AML-193 (cell line): ENCODE measurements at places on chromosomes 13 and 19.

- DNase-seq = no peak
These were observed 26.1 kb upstream of the TIMM44 start for GRCh38 chr19:7969555-7969939.

- DNase-seq = no peak
These were observed 14.8 kb downstream of the TBC1D4 start for GRCh38 chr13:75467040-75467728.

DNA sequence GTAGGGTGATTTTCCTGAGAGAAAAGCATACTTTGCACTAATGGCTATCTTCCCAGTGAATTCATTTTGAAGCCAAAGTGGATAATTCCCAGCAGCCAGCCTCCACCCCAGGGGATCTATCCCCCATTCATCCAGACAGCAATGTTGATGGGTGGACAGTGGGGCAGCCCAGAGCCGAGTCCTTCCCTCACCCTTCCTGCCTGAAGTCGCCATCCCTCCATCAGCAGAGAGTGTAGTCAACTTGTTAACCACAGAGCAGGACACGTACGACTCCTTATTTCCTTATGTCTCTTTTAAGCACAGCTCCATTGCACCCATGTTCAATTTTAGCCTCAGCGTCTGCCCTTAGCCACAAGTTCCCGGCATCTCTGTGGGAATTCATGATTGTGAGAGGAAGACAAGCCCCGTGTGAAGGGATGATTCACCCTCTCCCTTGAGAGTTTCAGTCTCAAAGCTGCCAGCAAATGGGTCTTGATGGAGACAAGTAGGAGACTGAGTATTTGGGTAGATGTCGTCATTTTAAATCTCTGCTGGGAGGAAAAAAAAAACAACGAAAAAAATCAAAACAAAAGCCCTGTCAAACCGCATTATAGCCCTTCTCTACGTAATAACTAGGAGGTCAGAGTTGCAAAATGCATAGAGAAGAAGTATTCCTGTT lies 58.3 kb upstream of the MEDAG start:
- no peak for DNase-seq

DNA sequence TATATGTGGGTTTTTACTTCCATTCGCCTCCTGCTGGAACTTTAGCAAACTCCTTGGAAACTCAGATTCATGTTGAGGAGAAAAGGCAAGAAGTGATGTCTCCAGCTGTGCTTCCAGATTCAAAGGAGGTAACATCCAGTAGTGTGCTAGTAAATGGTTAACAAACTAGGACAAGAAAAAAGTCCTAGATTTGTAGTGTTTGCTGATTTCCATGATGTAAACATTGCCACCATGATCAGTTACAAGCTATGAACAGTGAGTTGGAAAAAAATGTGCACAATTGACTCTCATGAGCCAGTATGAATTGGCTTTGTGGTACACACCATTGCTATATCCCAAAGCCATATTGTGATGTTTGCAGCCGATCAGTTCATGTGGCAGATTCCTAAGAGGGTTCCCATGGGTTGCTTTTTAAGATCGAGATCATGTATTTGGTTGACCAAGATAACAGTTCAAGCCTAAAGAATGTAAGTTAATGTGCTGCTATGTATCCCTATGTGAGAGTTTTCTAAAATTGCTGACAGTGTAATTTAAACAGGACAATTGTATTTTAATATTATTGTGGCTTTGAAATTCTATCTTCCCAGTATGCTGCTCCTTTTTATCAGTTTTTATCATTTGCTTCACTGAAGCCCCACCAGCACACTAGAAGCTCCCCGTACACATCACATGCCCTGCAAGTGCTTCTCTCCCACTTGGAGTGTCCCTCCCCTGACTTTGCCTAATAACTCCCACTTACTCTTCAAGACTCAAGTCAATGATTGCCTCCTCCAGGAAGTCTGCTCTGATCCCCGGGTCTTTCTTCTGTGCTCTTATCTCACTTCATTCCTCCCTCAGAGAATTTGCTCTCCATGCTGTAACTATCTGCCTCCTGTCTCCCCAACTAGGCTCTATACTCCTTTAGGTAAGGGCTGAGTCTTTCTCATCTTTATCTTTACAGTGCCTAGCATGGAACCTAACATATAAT lies 148.3 kb downstream of the RGCC start:
- no peak for DNase-seq

DNA sequence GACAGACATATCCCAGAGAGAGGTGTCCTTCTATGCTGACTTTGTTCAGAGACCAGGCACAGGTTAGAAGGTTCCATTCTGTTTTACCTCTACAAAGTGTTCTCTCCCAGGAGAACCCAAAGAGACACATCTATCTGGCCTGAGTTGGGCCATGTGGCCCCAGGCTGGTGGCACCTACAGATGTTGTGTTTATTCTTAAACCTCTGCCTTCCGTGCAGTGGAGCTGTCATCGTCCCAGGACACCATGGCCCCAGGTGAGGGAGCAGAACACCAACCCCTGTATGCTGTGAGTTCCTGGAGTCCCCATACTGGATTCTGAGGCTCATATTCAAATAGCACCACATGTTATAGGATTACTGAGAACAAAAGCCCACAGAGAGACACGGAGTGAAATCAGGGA lies 3.9 kb downstream of the KIR3DL3 start:
- DNase-seq = no peak

DNA sequence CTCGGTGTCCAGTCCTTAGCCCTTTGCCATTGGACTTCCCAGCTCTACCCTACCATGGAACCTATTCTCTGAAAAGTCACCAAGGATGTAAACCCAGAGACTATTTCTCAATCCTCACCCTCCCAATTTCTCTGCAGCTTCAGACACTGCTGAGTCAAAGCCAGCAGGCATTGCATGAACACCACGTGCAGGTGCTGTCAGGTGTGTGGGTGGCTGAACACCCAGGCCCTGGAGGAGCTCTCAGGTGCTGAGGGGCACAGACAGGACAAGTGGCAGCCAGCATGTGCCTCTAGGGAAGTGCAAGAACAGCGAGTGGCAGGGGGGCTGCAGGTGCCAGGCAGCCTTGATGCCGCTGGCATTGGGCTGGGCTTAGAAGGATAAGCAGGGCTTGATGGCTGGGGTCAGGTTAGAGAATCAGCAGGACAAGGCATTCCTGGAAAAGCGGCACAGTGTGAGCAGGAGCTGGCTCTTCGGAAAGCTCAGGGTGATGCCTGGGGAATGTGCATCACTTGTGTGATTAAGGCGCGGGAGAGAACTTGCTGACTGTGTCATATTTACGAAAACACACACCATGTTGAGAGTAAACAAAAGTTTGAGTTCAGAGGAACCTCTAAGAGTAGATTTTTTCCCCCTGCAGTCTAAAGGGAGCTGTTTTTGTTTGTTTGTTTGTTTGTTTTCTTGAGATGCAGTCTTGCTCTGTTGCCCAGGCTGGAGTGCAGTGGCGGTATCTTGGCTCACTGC lies 83.8 kb downstream of the LNX2 start:
- no peak for DNase-seq

DNA sequence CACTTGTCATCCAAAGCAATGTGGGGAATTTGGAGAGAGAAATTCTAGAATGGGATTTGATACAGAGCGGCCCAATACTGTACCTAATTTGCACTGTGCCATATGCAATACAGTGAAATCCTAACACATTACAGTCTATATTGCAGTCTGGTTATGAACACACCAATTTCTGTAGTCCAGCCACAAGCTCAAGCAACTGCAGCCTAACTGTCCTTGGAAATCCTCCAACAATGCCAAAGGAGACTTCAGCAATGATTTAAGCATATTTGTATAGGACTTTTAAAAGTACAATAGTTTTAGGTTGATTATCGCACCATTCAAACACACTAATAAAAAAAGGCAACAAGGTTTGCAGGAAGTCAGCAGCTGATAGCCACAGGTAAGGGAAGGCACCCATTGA lies 17.3 kb downstream of the DIAPH3 start:
- DNase-seq = no peak

DNA sequence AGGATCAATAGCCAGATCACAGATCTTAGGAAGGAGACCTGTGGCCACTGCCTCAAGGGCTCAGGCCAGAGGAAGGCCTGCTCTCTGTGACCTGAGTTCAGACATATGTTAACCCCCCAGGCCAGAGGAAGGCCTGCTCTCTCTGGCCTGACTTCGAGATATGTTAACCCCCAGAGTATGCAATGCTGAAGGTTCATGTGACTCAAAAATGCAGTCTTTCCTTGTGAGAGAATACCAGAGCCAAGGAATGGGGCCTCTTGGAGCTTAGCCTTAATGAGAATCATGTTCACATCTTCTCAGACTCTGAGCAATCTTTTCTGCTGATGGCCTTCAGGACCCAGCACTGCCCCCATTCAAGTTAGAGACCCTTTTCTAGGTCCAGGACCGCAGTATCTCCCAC lies 36.7 kb downstream of the MBNL2 start:
- no peak for DNase-seq

DNA sequence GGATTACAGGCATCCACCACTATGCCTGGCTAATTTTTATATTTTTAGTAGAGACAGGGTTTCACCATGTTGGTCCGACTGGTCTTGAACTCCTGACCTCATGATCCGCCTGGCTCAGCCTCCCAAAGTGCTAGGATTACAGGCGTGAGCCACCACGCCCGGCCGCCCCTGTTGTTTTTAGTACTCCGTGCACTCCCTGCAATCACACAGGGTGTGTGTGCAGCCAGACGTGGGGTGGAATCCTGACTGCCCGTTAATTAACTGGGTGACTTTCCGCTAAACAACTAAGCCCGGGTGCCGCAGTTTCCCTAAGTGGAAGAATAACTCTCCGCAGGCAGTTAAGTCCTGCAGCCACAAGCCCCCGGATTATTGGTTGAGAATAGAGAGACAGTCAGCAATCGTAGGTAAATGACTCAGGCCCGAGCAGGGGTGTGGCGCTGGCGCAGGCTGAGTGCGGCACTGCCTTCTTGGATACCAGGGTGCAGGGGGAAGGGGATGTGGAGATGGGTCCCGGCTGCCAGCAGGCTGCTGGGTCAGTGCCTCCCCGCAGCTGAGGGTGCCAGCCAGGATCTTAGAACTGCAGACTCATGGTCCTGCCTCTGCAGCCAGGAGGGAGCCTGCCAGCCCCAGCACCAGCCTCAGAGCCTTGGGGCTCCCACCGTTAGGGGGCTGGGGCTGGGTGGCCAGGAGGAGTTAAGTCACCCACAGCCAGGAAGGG lies 6.1 kb upstream of the FXYD3 start:
- DNase-seq = no peak
